Activated T-cell treated with anti-CD3 and anti-CD28 coated beads, Interleukin-2, amount 50 U/mL, for 4 hours (primary cell): ENCODE measurements at places on chromosomes 3 and 15. TPM values are rescaled to one million over a fixed set of nuclear protein-coding genes. Genes with fewer than 3 reads are reported as not detected.

The SLC12A1 gene
- total RNA-seq: not detected

The MASP1 gene
- total RNA-seq: 0.13 TPM

The PTH1R gene
- total RNA-seq: not detected

The IL12A gene
- total RNA-seq: 0.22 TPM

The ADAMTS17 gene
- 2.6 TPM for total RNA-seq

The COLQ gene
- total RNA-seq: 1.2 TPM

The RYR3 gene
- total RNA-seq: not detected

The IMPG2 gene
- 0.05 TPM for total RNA-seq

The ERC2 gene
- total RNA-seq: not detected

The MNS1 gene
- total RNA-seq: 0.19 TPM

The TGM5 gene
- total RNA-seq: not detected

The GNB4 gene
- total RNA-seq: 0.58 TPM

The NANOGP8 gene
- not detected for total RNA-seq

The CTXN2 gene
- not detected for total RNA-seq

The SMCO1 gene
- not detected for total RNA-seq

The OPA1 gene
- total RNA-seq: 72.8 TPM

The CYP1A2 gene
- not detected for total RNA-seq

The ELL3 gene
- total RNA-seq: 0.63 TPM

GRCh38 chr3:156176629-156177210 is 56.3 kb downstream of the KCNAB1 start:
- no peak for DNase-seq

GRCh38 chr15:42253300-42253699 is 19.7 kb upstream of the GANC start:
- DNase-seq: no peak

- no peak for DNase-seq
These were observed 5.0 kb downstream of the SLC28A1 start for GRCh38 chr15:84889313-84889990.

DNA sequence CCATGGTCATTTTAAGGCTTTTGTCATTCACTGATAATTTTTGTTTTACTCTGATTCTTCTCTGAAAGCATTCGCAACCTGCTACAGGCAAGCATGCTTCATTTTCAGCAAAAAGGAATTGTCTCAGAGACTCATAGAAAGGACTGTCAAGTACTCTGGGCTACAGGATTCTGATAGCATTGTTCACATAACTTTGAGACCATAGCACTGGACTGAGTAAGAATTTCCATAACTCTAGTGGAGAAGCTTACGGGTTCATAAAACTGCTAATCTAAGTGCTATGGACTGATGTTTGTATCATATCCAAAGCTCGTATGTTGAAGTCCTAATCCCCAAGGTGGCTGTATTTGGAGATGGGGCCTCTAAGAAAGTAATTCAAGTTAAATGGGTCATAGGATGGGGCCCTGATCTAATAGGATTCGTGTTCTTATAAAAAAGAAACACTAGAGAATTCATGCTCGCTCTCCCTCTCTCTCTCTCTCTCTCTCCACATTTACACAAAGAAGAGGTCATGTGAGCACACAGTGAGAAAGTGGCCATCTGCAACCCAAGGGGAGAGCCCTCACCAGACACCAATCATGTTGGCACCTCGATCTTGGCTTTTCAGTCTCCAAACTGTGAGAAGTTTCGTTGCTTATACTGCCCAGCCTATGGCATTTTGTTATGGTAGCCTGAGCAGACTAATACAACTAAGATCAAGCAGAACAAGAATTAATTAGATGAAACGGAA is 60.4 kb downstream of the CRYGS start:
- DNase-seq: no peak

GRCh38 chr3:184300378-184300720 is 1.3 kb downstream of the PSMD2 start:
- no peak for DNase-seq

GRCh38 chr3:193851428-193851847 is 258.4 kb downstream of the OPA1 start:
- DNase-seq: no peak

- DNase-seq: no peak
These were observed 15.3 kb downstream of the ZBTB47 start for GRCh38 chr3:42668793-42669217.

- DNase-seq: no peak
These were observed 2.3 kb downstream of the THOC7 start for GRCh38 chr3:63861306-63861705.

- no peak for DNase-seq
These were observed 61.1 kb upstream of the GPD1L start for GRCh38 chr3:32045091-32045915.

DNA sequence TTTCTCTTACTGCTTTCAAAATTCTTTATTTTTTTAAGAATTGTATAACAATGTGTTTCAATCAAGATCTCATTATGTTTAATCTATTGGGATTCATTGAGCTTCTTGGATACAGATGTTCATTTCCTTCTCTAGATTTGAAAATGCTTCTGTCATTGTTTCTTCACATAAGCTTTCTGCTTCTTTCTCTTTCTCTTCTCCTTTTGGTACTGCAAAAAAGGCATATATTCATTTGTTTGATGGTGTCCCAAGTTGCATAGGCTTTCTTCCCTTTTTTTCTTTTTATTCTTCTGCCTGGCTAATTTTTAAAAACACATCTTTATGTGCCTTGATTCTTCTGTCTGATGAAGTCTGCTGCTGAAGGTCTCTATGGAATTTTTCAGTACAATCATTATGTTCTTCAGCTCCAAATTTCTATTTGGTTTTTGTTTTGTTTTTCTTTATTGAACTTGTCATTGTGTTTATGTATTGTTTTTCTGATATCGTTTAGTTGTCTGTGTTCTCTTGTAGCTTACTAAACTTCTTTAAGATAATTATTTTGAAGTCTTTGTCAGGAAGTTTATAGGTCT is 88.9 kb downstream of the DTWD1 start:
- DNase-seq: no peak

- no peak for DNase-seq
These were observed 10.9 kb upstream of the DLL4 start for GRCh38 chr15:40918146-40918798.

- DNase-seq: no peak
These were observed 40.0 kb downstream of the ZNF589 start for GRCh38 chr3:48280881-48281280.

- no peak for DNase-seq
These were observed 1.1 kb downstream of the TCTA start for GRCh38 chr3:49413338-49413734.

DNA sequence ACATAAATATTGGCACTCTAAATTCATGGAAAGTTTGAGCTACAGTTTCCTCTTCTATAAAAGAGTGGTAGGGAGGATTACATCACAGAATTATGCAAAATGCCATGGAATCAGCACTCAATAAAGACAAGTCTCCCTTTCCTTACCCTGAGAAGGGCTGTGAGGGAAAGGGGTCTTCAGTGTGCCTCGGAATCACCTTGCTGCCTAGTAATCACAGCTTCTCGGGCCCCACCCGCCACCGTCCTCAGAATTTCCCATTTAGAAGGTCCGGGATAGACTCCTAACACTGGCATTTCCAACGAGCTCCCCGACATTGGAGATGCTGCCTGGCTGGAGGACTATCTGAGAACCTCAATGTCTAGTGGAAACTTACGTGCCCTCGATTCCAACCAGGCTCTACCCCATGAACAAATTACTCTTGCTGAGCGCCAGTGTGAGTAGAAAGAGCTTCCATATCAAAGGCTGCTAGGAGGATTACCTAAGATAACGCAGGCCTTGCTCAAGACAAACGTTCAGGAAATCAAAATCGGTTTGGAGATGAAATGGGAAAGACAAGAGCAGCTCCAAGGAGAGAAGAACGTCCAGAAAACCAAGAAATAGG is 92.1 kb upstream of the CHD2 start:
- DNase-seq: no peak

DNA sequence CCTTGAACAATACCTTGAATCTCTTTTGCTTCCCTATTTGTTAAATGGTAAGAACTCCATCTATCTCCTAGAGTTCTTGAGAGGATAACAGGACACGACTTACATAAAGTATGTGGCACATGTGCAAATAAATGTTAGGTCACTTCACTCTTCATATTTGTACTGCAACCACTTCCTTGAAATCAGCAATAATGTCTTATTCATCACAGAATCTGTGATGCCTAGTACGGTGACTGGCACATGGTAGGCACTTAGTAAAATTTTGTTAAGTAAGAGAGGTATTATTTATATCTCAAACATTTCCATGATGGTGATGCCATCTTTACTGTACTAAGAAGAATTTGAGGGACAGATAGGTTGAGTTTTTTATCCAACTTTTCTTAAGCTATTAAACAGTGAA is 14.3 kb downstream of the CD47 start:
- DNase-seq: no peak

DNA sequence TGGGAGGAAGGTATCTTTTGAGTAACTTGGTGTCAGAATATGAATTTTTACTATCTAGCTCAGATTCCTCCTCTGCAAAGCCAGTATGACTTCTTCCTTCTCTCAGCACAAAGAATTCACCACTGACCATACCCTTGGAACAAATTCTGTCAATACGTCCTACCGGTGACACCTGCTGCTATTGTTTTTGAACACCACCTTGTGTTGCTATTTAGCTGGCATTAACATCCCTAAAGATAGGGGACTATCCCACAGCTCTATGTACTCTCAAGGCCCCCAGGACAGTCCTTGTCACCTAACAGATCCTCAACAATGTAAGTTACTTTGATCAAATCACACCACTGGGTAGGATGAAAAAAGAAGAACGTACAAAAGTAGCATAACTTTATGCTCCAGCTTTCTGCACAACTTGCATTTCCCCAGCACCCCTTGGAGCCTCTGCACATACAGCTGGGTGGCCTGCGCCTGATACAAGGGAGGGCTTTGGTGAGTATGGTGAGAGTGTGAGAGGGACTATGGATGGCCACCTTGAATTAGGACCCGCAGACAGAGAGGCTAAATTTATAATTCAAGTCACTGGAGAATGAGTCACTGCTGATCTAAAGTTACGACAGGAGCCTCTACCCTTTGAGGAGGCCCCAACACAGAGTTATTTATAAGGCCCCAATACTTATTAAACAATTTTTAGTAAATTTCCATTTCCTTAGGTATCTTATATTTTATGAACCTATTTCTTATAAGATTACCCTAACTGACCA is 2.3 kb upstream of the COLQ start:
- no peak for DNase-seq

- no peak for DNase-seq
These were observed 403.5 kb downstream of the SHQ1 start for GRCh38 chr3:72444656-72445223.

GRCh38 chr15:62430552-62430951 is 265.5 kb upstream of the C2CD4B start:
- no peak for DNase-seq

- no peak for DNase-seq
These were observed 519.2 kb upstream of the AGTR1 start for GRCh38 chr3:148178503-148178902.

GRCh38 chr3:100386437-100387074 is 14.3 kb downstream of the TOMM70 start:
- no peak for DNase-seq

DNA sequence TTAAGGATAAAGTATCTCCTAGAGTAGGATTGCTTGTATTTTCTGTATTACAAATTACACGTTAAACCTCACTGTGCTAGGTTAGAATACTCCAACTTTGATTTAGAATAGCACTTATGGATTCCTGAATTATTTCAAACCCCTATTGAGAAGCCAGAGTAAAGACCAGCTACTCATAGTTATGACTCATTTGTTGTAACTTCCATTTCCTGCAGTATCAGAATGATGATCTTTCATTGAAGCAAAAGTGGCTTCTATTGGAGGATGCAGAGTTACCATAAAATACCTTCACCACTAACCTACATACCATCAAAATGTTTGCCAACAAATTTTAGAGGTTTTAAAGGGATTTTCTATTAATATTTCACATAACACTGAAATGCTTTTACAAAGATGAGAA is 1322.7 kb upstream of the ALCAM start:
- DNase-seq: no peak

- no peak for DNase-seq
These were observed 556.6 kb downstream of the FOXP1 start for GRCh38 chr3:71026634-71027578.

- no peak for DNase-seq
These were observed 34.2 kb downstream of the HMCES start for GRCh38 chr3:129312671-129313414.

DNA sequence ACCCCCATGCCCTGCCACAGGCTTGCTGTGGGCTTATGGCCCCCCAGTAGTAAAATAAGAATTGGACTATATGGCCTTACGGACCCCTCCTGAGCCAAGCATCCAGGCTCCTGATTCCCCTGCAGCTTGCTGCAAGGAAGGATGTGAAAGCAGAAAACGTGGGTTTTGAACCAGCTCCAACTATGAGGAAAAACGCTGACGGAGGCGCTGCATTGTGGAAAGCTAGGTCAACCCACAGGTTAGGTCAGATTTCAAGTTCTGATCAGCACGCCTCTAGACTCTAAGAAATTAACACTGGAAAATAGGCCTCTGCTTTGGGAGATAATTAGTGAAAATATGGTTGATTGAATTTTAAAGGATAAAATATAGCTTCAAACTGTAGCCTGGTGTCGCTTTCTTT is 195.4 kb upstream of the HES1 start:
- DNase-seq: no peak

DNA sequence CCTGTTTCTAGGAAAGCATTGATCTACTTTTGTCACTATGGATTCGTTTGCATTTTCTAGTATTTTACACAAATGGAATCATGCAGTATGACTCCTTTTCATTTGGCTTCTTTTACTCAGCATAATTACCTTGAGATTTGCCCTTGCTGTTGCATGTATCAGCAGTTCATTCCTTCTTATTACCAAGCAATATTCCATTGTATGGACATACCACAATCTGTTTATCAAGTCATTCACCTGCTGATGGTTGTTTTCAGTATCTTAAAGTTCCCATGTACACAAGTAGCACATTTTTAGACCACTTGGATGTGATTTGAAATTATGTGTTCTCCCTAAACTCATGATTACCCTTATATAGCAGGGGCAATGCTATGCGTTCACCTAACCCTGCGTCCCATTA is 150.0 kb upstream of the UBE2E1 start:
- no peak for DNase-seq

- no peak for DNase-seq
These were observed 176.7 kb downstream of the PDZRN3 start for GRCh38 chr3:73448041-73448440.

DNA sequence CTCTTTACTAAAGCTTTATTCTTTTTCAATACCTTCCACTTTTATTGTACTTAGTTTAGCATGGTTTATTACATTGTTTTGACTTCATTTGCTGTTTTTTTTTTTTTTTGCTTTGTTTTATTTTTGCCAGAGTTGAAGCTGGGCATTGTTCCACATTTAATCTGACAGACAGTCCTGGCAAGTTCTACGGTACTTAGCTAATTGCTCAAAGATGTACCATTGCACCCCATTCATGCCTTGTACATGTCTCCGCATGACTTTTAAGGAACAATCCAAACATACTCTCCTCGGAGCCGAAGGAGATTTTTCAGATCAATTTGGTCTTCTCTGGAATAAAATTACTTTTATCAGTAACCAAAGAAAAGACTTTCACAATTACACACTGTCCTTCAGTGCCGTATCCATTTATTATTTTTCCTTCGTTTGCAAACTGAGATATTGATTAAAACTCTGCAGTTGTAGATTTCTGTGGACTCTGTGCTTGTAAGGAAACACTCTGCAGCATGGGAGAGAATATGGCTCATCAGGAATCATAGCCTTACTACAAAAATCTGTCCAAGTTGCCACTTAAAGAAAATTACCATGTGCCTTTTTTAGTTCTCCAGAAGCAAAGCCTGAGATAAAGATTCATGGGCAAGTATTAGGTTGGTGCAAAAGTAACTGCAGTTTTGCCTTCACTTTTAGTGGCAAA is 952.0 kb downstream of the AGBL1 start:
- no peak for DNase-seq
